Epithelial cell of prostate (primary cell): ENCODE measurements at places on chromosomes 12 and 14.

- DNase-seq = no peak
Observed at GRCh38 chr12:22334410-22335100, at the start of gene ST8SIA1. ST8SIA1 (minus strand) TSS chr12:22334707; CDS start chr12:22334232, 475 bp downstream.

- DNase-seq = no peak
Observed at GRCh38 chr14:71362282-71362681, 455.0 kb downstream of the PCNX1 start.

DNA sequence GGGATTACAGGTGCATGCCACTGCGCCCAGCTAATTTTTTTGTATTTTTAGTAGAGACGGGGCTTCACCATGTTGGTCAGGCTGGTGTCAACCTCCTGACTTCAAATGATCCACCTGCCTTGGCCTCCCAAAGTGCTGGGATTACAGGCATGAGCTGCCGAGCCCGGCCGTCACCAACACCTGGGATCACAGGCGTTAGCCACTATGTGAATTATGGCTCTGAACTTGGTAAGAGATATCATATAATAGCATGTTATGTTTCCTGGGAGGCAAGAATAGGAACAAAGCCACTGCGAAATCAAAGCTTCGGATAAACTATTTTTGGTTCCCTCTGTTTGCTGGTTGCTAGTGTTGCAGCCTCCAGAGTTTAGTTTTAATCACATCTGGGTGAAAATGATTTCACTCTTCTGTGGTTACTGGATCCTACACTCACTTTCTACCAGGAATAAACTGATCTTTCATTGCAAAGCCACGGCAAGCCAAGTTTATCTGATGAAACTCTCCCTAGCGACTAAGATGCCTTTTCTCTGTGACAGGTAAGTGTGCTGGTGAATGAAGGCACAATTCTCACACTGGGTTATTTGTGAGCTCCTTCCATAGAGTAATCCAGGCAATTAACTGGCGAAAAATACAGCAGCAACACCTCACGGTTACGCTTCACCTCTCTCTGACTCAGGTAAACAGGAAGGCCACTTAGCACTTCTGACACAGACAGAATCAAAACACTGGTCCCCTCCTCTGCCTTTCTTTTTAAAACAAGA, 16.7 kb downstream of the SNRNP35 start:
- no peak for DNase-seq

DNA sequence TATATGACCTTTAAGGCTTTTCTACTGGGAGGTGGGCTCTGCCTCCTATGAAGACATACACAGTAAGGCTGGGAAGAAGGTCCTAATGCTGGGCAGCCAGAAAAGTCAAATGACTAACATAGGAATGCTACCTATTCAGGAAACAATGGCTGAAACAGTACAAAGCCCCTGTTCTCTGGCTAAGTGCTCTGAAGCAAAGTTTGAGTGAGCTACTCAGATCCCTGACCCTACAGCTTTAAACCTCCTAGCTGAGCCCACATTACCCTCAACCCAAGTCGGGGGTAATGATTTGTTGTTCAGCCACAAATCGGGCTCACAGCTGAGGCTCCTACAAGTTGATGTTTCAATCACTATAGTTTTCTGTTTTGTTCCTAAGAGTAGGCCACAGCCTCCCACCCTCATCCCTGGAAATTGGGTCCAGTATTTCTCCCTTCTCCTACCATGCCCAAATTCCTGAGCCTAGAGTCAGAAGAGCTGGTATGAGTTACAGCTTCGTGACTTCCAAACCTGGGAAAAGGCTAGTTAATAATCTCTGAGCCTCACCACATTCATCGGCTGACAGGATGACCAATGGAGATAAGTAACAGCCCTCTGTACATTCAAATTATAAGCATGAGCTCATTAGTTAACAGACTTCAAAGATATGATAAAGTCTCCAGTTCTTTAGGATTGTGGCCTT, 46.5 kb downstream of the BTBD7 start:
- DNase-seq = no peak

- no peak for DNase-seq
Observed at GRCh38 chr14:70653662-70654061, 11.9 kb downstream of the TTC9 start.

DNA sequence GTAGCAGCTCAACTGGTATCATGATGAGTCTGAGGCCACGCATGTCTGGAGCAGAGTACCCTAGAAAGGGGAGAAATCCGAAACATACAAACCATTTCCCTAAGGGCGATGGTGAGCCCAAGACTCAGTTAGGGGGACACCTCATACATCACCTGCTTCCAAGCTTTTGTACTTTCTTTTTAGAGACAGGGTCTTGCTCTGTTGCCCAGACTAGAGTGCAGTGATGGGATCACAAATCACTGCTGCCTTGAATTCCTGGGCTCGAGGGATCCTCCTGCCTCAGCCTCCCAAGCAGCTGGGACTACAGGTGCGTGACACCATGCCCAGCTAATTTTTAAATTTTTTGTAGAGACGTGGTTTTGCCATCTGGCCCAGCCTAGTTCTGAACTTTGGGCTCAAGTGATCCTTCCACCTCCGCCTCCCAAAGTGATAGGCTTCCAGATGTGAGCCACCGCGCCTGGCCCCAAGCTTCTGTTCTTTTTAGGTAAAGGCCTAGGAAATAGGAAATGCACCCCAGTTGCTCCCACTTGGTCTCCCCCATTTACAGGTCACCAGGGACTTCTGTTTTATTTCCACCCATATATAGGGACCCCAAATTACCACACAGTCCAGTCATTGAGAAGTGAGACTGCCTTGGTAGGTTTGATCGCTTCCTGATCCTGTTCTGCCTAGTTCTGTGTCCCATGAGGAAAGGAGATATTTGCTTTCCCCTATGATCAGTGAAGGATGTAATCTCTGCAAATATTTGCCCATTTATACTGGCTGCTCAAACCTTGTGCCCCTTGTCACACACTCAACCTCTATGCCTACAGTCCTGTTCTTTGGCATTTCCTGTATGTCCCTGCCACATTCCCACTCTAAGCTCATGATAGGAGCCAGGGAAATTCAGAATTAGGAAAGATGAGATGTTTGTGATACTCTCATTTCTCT, at the start of gene APOF:
Gene APOF (minus strand): TSS at position 728 of the 930 bp plus-strand sequence. CDS start 112 bp downstream, at position 616.
- no peak for DNase-seq

- DNase-seq = no peak
Observed at GRCh38 chr12:26124446-26125399, at the start of gene BHLHE41. BHLHE41 (minus strand) TSS chr12:26125037; CDS start chr12:26124779, 258 bp downstream.

DNA sequence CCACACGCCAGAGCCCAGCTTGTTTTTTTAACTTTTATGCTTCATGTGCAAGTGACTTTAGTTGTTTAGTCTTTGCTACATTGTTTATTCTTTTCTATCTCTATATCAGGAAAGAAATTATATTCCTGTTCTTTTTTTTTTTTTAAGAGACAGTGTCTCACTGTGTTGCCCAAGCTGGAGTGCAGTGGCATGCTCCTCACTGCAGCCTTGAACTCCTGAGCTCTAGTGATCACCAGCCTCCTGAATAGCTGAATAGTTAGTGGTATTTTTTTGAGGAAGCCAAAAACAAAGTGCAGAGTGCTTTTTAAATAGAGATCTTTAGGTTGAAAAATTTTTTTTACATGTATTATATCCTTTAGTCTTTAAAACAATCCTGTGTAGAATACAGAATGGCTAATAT, 58.2 kb downstream of the ETNK1 start:
- DNase-seq = no peak

DNA sequence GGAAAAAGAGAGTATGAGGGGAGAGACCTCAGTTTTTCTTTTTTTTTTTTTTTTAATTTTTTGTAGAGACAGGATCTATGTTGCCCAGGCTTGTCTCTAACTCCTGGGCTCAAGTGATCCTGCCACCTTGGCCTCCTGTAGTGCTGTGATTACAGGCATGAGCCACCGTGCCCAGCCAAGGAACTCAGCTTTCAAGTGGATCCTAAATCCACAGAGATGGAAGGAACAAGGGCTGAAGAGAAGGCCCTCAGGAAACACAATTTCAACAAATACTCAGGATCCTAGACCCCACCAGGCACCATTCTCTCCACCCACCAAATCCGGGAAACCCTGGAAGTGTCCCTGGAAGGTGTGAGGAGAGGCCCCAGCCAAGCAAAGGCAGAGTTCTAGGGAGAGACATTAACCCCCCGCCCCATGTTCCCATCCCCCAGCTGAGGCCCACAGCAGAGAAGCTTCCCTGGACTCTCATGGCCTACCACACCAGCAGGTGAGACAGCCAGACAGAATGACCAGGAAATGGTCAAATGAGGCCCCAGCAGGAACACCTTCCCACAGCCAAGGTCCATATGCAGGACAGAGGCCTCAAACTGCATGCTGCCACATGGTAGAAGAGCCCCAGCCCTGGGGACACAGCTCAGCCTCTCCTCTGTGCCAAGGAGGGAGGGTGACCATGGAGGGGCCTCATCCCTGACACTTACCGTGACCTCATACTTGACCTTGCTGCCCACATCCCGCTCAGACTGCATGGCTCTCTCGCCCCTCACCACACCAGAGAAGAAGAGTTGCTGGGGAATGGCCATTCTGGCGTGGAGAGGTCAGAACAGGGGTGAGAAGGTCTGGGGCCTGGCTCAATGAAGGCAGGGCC, 14.1 kb downstream of the ITGA7 start:
- no peak for DNase-seq

- no peak for DNase-seq
Observed at GRCh38 chr14:54310151-54310850, 86.5 kb upstream of the CDKN3 start.

DNA sequence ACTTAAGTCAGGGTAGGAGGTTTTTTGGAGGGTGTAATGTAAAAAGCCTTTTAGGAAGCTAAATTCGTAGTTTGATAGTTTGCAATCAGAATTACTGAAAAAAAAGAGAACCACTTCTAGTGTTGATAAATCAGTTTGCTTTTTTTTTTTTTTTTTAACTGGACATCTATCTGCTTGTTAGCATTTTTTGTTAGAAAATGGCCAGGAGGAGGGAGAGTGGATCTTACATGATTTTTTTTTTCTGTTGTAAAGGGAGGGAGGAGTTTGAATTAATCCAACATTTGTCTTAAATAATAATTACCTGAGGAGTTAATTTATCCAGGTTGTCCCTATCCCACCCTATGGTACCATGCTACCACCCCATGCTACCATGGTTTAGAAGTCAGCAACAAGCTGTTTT, 1.2 kb downstream of the FBXO34 start:
- no peak for DNase-seq

DNA sequence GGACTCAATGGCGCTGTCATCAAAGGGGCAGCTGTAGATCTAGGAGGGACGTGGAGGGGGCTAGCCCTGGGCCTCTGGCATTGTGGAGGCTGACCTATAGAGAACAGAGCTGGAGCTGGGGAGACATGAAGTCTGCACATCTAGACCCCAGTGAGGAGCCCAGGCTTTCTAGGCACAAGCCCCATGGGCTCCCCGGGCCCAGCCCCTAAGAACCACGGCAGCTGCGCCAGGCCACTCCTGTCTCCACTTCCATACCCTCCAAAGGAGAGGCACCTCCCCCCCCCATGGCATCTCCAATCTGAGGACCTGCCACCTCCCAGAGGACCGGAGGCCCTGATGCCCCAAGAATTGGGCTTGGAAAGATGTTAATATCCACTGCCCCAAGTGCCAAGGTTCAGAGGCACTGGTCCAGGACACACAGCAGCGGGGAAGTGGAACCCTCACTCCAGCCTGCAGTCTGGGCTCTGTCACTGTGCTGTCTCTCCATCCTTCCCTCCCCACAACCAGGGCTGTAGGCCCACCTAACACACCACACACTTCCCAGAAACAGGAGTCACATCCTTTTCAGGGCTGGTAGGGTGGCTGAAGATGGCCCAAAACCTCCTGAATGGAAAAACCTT, 4.5 kb downstream of the ANKRD9 start:
- no peak for DNase-seq

DNA sequence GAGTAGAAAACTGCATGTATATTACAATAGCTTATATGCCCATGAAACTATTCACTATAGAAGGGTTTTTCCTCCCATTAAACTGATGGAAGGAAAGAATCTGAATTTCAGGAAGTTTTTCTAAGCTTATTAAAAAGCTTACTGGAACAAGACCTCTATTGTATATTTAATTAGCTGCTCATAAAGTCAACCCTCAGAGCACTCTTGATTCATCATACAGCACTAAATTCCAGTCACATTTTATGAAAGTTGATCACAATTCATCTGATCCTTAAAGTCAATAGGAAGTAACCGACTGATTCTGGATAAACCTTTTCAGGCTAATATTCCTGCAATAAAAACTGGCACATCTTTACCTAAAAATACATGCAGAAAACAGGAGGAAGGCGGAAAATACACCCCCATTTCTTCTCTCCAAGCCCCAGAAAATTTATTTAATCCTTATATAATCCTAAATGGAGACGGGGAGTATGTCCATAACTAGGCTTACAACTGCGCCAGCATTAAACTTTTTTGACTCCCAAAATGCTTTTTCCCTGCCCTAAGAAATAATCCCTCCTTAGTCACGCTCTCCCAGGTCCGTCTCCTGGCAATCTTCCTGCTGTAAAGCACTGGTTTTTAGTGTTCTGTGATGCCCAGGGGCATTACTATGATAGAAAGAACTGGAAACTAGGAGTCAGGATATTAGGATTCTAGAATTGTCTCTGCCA, 35.3 kb downstream of the DICER1 start:
- no peak for DNase-seq

- DNase-seq = no peak
Observed at GRCh38 chr12:13812168-13812567, 169.2 kb downstream of the GRIN2B start.

DNA sequence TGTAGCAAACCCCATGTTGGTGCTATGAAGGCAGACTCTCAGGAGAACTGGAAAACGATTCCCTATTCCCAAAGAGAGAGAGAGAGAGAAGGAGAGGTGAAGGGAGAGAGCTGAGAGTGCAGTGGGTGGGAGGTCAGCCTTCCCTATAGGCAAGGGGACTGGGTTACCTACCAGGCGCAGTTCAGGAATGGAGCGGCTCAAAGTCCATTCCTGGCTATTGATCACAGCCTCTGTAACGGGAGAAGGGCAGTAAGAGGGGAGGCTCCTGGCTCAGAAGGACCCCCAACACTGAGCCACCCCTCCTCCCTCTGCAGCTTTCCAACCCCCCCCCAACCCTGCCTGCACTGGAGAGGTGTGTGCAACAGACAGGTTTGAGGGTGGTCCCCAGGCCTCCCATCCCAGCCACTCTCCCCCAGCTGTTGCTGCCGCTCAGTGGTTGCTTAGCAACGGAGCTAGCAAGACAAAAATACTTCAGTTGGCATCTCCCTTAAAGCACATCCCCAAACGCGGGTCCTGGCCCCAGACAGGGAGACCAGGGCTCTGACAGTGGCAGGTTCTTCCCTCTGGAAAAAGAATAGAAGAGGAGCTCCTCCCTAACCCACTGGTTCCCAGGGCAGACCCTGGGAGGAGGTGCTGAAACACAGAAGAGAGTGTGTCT, 3.2 kb downstream of the AGAP2 start:
- DNase-seq = no peak

DNA sequence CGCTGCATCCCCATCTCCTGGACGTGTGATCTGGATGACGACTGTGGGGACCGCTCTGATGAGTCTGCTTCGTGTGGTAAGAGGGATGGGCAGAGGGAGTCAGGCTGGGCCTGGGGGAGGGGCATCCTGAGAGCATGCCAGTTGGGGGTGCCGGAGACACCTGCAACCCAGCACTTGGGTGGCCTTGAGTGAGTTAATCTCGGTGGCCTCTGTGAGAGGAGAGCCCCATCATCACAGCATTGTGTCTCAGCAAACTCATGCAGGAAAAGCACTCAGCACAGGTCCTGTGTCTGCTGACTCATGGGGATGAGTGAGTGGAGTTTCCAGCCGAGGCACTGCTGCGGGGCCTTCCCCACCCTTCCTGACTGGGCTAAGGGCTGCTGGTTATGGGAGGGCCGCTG, 19.6 kb upstream of the LRP1-AS start:
- DNase-seq = peak; percentile 85

- no peak for DNase-seq
Observed at GRCh38 chr12:47709671-47710070, 3.8 kb upstream of the RPAP3 start.

- DNase-seq = no peak
Observed at GRCh38 chr12:5587711-5588121, 155.8 kb downstream of the NTF3 start.
